Lower lobe of right lung (tissue), 2 donors: ENCODE measurements at places on chromosomes 4 and X.

- DNase-seq: no peak
Observed at GRCh38 chrX:24229400-24229879, 79.9 kb downstream of the ZFX start.

- no peak for DNase-seq
Observed at GRCh38 chrX:71128166-71128833, 9.9 kb downstream of the MED12 start.

GRCh38 chr4:11471618-11472017 is 42.9 kb upstream of the HS3ST1 start:
- DNase-seq: no peak

GRCh38 chr4:82428526-82428968 is 1.7 kb downstream of the HNRNPDL start:
- no peak for DNase-seq

GRCh38 chrX:39019056-39019455 is 217.8 kb downstream of the MID1IP1 start:
- no peak for DNase-seq

GRCh38 chr4:61771056-61771455 is 570.9 kb downstream of the ADGRL3 start:
- DNase-seq: no peak

DNA sequence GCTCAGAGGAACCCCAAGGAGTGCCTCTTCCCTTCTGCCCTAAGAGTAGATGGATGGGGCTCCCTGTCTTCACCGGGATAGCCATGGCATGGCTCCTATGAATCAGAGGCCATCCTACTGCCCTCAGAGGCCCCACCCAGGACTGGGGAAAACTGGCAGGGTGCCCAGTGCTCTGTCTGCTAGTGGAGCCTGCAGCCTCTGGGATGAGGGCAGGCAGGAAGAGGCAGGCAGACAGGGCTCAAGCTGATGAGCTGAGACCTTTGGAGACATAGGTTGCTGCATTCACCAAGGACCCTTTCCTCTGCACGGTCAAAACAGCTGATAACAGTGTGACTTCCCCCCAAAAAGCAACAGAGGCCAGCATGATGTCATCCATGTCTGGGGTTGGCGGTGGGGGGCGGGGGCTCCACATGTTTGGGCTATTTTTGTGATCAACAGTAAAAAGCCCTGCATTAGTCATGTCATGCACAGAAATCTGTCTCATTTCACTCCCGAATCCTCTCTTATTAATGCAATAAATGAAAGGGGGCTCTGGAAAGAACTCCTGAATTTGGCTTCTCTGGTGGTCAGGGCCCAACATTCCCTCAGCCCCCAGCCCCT is 207.6 kb upstream of the MAMLD1 start:
- no peak for DNase-seq

- DNase-seq: peak; percentile 73
Observed at GRCh38 chr4:184514121-184514988, 40.0 kb upstream of the IRF2 start.

- DNase-seq: peak; percentile 41
Observed at GRCh38 chrX:130575831-130576389, 174.1 kb downstream of the RBMX2 start.

GRCh38 chr4:147984065-147984777 is 252.3 kb downstream of the ARHGAP10 start:
- no peak for DNase-seq

GRCh38 chrX:123336666-123337065 is 152.6 kb downstream of the GRIA3 start:
- no peak for DNase-seq

DNA sequence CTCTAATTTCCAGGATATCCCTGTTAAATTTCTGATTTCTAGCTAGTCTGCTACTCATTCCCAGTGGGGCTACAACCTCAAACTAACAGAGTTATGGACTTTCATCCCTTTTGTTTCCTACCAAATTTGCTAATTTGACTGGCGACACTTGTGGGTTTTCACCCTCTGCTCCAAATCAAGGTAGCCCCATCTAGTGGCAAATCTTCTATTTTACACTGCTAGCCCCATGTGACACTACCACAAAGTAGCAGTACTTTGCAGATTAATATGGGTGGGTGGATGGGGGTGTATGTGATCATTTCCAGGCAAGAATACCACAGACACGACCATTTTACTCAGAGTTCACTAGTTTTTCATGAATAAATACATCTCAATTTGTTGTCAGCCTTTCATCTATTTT is 150.3 kb downstream of the MSL3 start:
- no peak for DNase-seq

DNA sequence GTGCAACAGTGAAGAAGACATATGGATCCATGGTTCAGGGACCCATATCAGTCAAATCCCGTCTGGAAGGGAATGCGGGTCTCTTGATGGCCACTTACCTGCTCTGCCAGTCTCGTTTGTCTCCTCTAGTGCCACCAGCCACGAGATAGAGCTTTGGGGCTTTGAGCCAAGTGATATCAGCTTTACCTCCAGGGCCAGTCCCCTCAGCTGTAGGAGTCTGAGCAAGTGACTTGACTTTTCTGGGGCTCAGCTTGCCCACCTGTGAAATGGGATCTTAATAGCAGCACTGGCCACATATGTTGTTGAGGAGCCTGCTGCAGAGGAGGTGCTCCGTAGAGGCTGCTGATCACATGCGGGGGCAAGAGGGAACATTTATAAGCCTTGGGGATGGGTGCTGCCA is 1.2 kb downstream of the SLC2A9 start:
- no peak for DNase-seq

- no peak for DNase-seq
Observed at GRCh38 chr4:185221912-185222311, 12.5 kb downstream of the SNX25 start.

GRCh38 chr4:122963216-122963615 is 40.8 kb upstream of the NUDT6 start:
- DNase-seq: no peak

DNA sequence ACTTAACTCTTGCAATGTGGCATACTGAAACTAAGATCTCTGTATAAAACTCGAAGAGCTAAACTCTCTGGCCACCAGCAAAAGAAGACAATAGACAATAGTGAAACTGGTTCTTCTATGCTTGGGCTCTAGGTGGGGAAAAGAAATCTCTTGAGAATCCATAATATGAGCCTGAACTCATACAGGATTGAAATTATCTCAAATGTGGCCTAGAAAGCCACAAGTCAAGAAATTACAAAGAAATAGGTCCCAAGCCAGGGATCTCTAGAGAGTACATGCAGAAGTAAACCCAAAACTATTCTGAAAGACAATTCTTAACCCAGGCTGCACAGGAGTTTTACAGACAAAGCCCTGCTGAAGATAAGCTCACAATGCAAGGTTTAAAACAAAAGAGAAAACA is 127.4 kb downstream of the ANAPC10 start:
- no peak for DNase-seq

GRCh38 chr4:37951461-37952352 is 8.5 kb upstream of the PTTG2 start:
- DNase-seq: no peak

DNA sequence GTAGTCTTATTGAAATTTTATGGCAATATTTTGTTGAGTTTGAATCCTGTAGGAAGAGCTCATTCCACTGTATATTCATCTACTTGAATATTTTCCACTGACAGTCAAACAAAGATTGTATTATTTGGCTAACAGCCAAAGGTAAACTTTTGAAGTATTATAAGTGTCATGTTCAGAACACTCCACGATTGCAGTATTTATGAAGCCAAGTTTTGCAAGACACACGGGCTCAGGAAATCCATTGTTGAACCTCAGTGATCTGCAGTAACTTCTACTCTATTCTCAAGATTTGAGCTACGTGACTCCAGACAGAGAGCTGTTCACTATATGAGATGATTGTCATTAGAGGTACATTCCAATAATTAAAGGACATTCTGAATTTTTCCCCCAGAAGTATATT is 302.7 kb upstream of the ADGRL3 start:
- no peak for DNase-seq

DNA sequence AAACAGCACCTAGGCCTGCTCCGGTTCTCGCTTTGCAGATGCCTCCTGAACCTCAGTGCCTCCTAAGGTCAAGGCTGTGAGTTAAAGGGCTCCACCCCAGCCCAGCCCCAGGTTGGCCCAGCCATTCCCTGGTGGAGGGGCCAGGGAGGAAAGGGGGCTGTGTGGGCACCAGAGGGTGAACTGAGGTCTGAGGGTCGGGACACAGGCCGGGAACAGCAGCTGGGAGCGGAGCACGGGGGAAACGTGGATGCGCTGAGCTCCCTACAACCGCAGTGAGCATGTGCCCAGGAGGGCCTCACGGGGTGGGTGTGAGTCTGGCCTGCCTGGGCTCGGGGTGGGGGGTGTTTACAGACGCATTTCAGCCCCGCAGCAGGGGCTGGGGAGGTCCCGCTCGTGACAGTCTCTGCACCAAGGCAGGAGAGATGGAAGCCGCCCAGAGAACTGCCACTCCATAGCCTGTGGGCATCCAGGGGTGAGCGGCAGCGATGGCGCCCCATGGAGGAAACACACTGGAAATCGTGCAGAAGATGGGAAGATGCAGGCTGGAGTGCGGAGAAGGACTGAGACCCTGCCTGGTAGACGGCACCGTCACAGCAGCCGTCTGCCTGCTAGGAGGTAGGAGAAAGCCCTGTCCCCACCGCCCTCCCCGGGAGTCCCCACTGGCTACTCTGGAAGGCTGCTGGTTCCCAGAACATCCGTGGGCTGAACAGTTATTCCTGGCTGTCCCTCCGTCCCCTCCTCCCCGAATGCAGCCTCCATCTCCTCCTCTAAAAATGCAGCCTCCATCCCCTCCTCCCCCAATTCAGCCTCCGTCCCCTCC is 9.9 kb upstream of the SLC25A6 start:
- peak; percentile 39 for DNase-seq

- DNase-seq: no peak
Observed at GRCh38 chr4:9996319-9997110, 24.8 kb downstream of the SLC2A9 start.

DNA sequence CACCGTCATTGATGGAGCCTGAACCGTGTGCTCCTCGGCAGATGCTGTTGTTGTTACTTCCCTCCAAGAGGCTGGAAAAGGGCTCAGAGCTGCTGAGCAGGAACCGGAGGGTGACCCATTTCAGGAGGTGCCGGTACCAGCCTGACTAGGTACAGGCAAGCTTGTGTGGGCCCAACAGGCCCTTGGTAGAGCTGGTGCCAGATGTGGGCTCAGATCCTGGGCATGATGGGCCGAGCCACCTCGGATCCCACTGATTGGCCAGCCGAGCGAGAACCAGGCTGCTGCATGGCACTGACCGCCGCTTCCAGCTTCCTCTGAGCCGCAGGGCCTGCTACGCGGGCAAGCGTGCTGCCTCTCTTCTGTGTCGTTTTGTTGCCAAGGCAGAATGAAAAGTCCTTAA is 33.7 kb downstream of the NOP14 start:
- DNase-seq: peak; percentile 47

GRCh38 chr4:1400831-1401408 is 5.3 kb downstream of the NKX1-1 start:
- peak; percentile 18 for DNase-seq

GRCh38 chr4:3324093-3324815 is 31.4 kb downstream of the RGS12 start:
- DNase-seq: no peak

DNA sequence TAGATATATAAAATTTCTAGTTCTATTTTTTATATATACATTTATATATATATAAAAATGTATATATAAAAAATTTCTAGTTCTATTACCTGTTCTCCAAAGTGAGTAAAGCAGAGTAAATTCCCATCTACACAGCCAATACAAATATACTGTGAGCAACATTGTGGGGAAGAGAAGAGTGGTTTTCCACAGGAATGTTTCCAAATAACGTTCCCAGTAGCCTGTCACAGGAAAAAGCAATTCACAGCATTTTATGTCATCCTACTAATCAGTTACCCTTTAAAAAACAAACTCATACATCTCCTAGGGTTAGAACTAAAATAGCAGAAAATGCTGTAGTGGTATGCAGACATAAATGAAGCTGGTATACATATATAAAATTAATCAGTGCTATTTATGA is 44.5 kb downstream of the AASDH start:
- no peak for DNase-seq

- DNase-seq: no peak
Observed at GRCh38 chr4:115108850-115109249, 4.6 kb downstream of the NDST4 start.

DNA sequence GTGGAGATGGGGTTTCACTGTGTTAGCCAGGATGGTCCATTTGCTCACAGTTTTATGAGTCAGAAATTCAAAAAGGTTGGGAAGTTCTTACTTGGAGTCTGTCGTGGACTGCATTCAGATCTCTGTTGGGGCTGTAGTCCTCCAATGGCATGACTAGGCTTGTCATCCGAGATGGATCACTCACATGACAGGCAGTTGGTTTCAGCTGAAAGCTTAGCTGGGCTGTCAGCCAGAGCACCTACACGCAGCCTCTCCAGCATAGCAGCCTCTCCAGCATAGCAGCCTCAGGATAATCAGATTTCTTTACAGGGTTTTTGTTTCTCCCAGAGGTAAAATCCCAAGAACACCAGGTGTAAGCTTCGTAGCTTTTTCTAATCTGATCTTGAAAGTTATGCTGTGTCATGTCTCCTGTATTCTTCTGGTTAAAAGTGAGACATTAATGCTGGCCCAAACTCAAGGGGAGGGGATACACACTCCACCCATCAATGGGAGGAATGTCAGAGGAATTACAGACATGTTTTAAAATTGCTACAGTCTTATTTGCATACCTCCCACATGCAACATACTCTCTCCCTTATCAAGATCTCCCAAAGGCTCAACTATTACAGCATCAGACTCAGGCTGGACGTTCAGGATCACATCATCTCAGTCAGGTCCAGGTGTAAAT is 31.6 kb upstream of the SOD3 start:
- DNase-seq: no peak

- no peak for DNase-seq
Observed at GRCh38 chrX:107849747-107850421, 24.2 kb downstream of the MID2 start.

- DNase-seq: no peak
Observed at GRCh38 chr4:108168671-108169523, at the start of gene LEF1. Gene LEF1, minus strand, starts transcription at chr4:108168932. Its CDS starts 1,165 bp downstream, at chr4:108167767.

GRCh38 chrX:120791013-120791643 is 84.5 kb downstream of the CT47B1 start:
- DNase-seq: no peak

GRCh38 chr4:47312170-47312569 is 151.3 kb downstream of the COMMD8 start:
- DNase-seq: no peak

- DNase-seq: no peak
Observed at GRCh38 chr4:143148521-143148920, 36.2 kb upstream of the USP38 start.

DNA sequence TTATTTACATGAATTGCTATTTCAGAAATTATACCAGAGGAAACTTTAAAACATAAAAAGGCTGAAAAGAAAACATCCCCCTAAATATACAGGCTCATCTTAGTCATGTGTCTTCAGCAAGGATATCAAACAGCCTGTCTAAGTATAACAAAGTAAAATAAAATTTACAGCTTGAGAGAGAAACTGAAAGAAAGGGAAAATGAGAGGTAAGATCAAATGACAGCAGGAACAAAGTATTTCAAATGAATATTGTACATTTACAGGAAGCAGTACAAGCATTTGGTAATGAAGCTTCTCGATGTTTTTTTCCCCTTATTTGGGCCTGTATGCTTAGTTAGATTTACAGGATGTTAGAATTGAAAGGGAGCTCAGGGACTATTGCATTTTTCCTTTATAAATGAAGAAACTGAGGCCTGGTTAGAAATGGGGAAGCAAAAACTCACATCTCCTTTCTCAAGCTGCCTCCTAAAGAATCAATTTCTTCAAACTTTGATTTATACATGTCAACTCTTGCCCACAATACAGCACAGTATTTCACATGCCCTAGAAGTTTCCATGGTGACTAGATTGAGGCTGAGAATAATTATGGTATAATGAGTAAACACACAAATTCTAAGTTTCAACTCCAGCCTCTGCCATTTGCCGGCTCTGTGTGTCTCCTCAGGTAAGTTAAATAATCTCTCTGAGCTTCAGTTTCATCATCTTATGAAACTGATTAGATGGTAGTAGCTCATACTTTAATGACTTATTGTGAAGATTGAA is 29.3 kb downstream of the DAPP1 start:
- no peak for DNase-seq
